AML-193 (cell line): ENCODE measurements at places on chromosomes 13 and 19.

DNA sequence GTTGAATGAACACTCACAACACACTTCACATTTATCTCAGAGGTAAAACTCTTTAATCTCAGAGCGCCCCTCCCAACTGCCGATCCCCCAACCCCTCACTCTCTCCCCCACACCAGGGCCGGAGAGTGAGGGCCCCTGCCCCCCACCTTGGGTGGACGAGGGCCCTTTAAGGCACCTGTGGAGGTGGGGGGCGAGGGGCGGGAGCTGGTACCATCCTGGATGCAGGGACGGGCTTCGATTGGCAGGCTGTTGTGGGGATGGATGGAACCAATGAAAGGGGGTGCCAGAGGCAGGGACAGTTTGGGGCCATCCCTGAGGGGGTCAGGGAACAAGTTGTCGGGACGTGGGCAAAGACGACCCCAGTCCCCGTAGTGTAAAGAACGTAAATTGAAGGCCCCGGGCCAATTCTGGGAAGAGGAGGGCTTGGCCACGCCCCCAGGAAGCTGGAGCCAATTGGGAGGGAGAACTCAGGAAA lies 1.7 kb upstream of the PNKP start:
- DNase-seq: no peak

- no peak for DNase-seq
Observed at GRCh38 chr13:71339005-71339404, 528.0 kb downstream of the DACH1 start.

DNA sequence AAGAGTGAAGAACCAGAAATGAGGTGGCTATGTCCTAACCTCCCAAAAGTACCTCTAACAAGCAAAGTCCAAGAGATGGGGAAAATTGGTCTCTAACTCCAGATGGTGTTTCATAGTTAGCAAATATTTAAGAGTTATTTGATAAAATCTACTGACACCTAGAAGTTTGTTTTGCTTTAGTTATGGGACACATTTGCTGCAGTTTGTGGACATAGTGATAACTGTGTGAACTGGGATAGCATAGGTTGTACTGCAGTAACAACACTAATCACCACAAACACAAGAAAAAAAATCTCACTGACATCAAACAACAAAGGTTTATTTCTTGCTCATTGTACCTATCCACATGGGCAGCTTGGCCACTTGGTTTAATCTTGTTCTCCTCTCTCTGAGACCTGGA lies 965.0 kb upstream of the SPRY2 start:
- no peak for DNase-seq

- DNase-seq: peak; percentile 51
Observed at GRCh38 chr19:5805462-5806132, 730 bp downstream of the NRTN start.

- no peak for DNase-seq
Observed at GRCh38 chr19:39506944-39507714, 7.8 kb upstream of the SELENOV start.

GRCh38 chr19:43351998-43352746 lies 1.3 kb upstream of the CD177 start:
- DNase-seq: no peak

GRCh38 chr13:72527333-72527732 lies 200.1 kb downstream of the MZT1 start:
- DNase-seq: no peak

GRCh38 chr19:16771618-16772017 lies 52.0 kb downstream of the NWD1 start:
- peak; percentile 40 for DNase-seq

GRCh38 chr13:51638216-51638871 lies 54.1 kb downstream of the WDFY2 start:
- no peak for DNase-seq

DNA sequence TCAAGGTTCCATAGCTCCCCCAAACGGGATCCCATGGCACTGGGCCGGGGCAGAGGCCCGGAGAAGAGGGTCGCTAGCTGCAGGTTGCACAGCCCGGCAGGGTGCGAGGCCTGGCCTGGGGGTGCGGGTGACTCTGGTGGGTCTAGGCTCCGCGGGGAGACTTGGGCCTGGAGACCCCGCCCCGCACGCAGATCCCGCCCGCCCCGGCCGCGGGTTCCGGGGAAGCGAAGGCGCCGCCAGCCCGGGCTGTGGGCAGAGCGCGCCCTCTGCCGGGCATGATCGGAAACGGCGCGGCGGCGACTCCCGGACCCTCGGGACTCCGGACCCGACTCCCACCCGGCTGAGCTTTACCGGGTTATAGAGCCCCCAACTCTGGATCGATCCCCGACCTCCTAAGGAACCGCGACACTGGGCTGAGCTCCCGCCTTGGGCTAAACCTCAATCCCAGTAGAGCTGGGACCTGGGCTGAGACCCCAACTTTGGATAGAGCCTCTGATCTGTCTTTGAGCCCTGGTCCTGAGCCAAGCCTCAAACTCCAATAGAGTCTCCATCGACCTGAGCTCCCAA lies 3.1 kb upstream of the TNFAIP8L1 start:
- peak; percentile 26 for DNase-seq

GRCh38 chr13:76222511-76222910 lies 586.4 kb downstream of the LMO7 start:
- no peak for DNase-seq

GRCh38 chr13:87889254-87889653 lies 218.1 kb downstream of the SLITRK5 start:
- DNase-seq: no peak

- no peak for DNase-seq
Observed at GRCh38 chr19:28700176-28700575, 512.8 kb downstream of the UQCRFS1 start.

GRCh38 chr13:35496006-35496405 lies 19.5 kb upstream of the MAB21L1 start:
- DNase-seq: peak; percentile 75

DNA sequence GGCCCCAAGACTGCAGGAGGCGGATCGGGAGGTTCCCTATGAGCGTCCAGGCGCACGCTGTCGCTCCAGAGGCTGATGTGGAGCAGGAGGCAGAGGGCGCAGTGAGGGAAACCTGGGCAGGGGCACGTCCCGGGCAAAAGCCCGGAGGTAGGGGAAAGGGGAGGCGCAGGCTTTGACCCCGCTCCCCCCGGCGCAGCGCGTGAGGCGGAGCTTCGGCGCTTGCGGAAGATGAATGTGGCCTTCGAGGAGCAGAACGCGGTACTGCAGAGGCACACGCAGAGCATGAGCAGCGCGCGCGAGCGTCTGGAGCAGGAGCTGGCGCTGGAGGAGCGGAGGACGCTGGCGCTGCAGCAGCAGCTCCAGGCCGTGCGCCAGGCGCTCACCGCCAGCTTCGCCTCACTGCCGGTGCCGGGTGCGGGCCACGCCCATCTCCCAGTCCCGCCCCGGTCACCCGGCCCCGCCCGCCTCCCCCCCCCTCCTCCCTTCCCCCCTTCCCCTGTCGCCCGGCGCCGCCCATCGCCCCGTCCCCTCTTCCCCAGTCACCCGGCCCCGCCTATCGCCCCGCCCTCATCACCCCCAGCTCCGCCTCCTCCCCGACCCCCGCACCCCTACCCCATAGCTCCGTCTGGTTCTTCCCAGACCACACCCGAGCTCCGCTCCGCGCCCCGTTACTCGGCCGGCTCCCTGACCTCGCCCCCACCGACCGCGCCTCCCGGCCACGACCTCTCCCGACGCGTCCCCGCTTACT lies 4.1 kb downstream of the HMG20B start:
- DNase-seq: no peak

GRCh38 chr19:588093-588740 lies 1.5 kb upstream of the HCN2 start:
- DNase-seq: peak; percentile 76

- no peak for DNase-seq
Observed at GRCh38 chr19:38891771-38892170, 7.6 kb downstream of the SIRT2 start.

DNA sequence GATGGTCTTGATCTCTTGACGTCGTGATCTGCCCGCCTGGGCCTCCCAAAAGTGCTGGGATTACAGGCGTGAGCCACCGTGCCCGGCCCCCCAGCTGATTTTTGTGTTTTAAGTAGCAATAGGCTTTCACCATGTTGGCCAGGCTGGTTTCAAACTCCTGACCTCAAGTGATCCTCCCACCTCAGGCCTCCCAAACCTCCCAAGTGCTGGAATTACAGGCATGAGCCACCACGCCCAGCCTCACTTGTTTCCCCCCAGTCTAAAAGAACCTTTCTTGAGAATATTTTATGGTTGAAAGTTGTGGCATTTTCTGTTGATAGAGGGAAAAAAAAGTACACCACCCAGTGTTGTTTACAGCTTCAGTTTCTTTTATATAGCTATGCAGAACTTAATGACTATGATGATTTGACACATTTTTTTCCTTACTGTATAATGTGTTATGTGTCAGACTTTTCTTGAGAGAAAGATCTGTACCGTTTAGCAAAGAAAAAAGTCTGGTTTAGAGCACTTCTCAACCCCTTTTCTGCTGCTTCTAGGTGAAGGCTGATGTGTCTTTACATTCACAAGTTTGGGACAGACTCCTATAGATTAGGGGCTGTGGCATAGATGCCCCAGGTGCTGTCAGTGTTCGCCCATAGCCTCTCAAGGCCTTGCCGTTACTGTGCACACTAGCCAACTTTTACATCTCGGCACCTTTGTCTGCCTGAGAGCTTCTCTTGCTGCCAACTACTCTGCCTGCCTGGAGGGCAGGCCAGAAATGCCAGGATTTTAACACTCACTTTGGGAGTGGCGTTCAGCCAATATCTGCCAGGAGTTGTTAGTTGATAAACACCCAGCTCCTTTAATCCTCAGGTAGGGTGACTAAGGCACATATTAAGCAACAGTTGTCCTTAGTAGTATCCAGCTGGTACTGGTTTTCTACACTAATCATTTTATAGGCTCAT lies 33.0 kb downstream of the KCTD4 start:
- DNase-seq: no peak

GRCh38 chr13:55298201-55298600 lies 1842.5 kb upstream of the PRR20A start:
- no peak for DNase-seq

- DNase-seq: no peak
Observed at GRCh38 chr19:49442354-49442753, 1.0 kb upstream of the SLC17A7 start.

DNA sequence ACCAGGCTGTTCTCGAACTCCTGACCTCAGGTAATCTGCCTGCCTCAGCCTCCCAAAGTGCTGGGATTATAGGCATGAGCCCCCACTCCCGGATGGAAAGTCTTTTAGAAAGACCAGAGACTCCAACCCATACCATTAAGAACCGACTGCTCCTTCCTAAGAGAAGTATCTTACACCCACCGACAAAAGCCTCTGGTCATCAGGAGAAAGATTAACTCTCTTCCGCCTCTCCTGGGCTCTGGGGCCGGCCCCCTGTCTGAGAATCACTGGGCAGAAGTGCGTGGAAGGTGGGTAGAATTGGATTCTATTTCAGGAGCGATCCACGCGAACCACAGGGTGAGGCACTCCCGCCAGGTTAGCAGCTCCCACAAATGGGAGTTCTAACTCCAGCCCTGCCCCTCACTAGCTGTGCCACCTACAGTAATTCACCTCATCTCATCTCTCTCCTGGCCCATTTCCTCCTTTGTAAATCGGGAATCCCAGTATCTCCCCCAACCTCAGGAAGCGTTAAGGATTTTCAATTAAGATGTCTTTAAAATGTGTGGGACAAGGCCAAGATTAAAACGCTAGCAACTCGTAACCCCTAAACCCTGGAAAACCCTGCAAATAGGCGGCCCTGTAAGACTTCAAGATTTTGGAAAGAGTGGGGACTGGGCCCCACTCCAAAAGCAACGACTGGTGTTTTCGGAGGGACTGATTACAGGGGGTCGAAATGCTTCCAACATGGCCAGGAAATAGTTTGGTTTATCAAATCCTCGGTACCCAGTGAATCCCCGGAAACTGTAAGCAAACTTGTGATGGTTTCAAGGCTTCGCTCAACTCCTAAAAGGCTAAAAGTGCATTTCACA lies 1.3 kb downstream of the HNRNPL start:
- no peak for DNase-seq

GRCh38 chr19:15869109-15869555 lies 28.7 kb downstream of the CYP4F2 start:
- DNase-seq: peak; percentile 99

- DNase-seq: no peak
Observed at GRCh38 chr13:49367640-49368422, 76.0 kb downstream of the CAB39L start.

GRCh38 chr19:4455719-4456475 lies 1.7 kb downstream of the UBXN6 start:
- no peak for DNase-seq

GRCh38 chr13:45370922-45371406 lies 30.0 kb upstream of the TPT1 start:
- DNase-seq: no peak

GRCh38 chr13:30119476-30119875 lies 187.9 kb downstream of the KATNAL1 start:
- no peak for DNase-seq

- no peak for DNase-seq
Observed at GRCh38 chr13:51542346-51543242, 41.7 kb upstream of the WDFY2 start.

DNA sequence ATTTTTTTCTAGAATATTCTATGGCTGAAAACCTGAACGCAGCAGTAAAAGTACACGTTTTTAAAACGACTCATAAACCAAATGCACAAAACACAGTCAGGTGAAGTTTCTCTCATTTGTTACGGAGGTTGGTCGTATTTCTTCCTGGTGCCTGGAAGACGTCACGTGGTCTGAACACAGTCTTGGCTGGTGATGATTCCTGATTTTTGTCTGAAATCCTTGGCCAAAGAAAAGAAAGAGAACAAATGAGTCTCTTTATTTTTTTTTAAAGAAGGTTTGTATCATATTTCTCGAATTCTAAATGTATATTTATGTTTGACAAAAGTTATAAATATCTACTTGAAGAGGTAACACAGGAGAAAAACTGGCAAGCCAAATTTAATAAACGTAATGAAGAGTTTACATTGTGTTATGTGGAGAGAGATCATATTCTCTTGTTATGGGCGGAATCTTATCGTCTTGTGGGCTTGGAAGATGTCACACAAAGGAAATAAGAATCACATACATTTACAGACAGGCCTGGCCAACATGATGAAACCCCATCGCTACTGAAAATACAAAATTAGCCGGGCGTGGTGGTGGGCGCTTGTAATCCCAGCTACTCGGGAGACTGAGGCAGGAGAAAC lies 10.0 kb upstream of the PNMA8A start:
- DNase-seq: no peak

DNA sequence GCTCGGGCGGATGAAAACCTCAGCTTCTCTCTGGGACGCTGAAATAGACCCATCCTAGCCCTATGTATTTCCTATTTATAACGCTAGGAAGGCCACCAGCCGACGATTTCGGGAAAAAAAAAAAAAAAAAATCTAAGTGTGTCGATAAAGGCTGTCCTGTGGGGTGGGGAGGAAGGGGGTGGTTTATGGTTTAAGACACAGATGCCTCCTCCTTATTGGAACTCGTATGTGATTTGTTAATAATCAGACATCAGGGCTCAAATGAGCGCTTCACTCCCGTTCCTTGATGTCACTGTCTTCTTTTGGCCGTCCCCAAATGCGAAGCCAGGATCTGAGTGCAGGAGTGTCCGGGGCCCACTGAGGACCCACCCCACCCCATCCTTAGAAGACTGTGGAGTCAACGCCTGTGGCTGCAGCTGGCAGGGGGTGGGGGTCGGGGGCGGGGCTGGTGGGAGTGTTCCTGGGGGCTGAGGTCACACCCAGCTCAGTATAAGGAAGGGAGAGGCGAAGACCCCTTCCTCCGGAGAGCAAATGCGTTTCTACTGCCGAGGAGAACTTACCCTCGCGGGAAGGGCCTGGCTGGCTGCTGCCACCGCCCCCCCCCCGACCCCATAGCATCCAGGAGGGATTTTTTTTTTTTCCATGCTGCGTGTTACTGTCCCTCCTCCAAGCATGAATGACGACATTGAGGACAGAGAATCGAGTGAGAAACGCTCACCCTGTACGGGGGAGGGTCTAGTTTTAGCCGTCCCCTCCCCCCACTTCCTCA lies 971 bp downstream of the ATCAY start:
- peak; percentile 6 for DNase-seq
